Left kidney (tissue), 8 donors: ENCODE measurements at places on chromosomes 5 and 9.
A peak's percentile ranks its signal among the peaks of the same experiment; 100 is the strongest.

- DNase-seq: no peak
These were observed 12.6 kb downstream of the LRSAM1 start for GRCh38 chr9:127463911-127464310.

GRCh38 chr9:125337236-125337635, 75.6 kb downstream of the GAPVD1 start:
- DNase-seq: peak; percentile 46

- no peak for DNase-seq
These were observed 63.6 kb upstream of the BOD1 start for GRCh38 chr5:173679909-173680630.

- DNase-seq: no peak
These were observed 83.1 kb upstream of the CPLX2 start for GRCh38 chr5:175788155-175788787.

DNA sequence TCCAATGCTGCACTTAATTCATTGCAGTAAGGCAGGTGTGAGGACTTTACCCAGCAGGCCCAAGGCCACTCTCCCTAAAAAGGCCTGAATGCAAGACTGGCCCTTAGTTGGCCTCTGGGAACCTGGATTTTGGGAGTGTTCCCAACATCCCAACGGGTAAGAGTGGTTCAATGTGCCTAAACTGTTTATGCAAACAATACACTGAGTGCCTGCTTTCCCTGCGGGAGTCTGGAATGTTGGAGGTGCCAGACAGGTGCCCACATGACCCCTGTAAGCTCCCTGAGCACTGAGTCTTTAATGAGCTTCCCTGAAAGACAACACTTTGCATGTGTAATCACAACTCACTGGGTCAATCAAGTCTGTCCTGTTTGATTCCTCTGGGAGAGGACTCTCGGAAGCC, 37.4 kb downstream of the NSUN2 start:
- no peak for DNase-seq

GRCh38 chr9:33102551-33103210, 26.2 kb upstream of the SMU1 start:
- DNase-seq: no peak
